ENCODE measurements at places on chromosomes 7 and 10.

DNA sequence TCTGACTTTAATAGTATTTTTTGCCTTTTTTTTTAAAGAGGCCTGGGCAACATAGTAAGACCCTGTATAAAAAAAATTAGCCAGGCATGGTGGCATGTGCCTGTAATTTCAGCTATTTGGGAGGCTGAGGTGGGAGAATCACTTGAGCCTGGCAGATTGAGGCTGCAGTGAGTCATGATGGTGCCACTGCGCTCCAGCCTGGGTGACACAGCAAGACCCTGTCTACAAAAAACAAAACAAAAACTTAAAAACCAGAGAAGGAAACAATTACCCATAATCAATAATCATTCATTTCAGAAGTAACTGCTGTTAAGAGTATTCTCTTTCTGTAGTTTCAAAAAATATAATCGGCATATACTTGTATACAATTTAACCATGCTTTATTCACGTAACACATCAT is 28.0 kb downstream of the VPS26A start:
- no peak for DNase-seq

DNA sequence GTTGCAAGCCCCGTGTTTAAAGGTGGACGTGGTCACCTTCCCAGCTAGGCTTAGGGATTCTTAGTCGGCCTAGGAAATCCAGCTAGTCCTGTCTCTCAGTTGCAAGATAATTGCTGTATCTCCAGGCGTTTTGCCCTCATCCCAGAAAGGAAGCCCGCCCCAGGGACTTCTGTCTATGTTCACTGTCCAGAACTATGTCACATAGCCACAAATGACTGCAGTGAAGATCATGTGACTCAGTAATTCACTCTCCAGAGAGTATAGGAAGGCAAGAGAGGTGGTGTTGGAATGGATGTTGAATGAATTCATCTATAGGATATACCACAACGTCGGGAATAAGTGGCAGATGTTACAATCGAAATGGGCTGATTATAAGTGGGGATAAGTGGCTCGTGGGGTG is 349 bp upstream of the ERVW-1 start:
- no peak for DNase-seq

DNA sequence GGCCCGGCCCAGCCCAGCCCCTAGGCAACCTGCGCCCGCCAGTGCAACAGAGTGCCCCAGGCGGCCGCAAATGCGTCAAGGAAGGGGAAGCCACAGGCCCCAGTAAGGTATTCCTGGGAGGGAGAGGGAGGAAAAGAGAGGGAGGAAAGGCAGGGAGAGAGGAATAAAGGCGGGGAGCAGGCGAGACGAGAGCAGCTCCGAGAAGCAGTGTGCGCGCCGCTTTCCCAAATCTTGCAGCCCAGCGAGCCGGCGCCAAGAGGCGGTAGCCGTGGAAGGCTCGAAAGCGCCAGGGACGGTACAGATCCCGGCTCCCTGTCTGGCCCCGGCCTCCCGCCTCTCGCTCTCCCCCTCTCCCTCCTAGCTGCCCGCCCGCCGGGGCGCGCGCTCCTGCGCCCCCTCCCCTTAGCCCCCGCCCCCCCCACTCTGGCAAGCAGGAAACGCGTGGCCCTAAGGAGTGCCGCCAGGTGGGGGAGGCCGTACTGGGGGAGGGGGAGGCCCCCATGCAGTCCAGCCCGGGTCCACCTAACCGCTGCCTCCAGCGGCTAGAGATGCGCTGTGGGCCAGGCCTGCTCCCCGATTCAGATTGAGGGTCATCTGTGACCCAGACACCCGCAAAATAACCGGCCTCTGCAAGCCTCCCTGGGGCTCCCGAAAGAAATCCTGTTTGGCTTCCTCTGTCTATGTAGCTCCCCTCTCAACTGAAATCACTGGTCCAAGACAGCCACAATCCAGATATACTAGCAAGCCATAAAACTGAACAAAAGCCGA is 4.3 kb downstream of the HOXA10 start:
- DNase-seq, result peak; percentile 68

DNA sequence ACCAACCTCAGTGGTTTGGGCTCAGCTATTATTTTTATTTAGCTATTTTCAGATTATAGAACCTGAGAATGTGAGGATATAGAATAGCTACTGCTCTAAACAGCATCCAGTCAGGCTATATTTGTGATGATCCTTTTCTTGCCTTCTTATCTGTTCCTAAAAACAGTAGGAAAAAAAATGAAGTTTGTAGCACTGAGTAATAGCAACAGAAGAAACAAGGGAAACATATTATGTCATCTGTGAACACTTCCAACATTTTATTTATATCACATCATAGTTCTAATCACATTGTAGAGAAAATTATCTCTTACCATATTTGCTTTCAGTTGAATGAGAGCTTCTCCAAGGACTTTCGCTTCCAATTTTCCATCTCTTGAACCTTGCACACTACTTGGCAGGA is 229.6 kb upstream of the PTPRZ1 start:
- DNase-seq, result no peak

DNA sequence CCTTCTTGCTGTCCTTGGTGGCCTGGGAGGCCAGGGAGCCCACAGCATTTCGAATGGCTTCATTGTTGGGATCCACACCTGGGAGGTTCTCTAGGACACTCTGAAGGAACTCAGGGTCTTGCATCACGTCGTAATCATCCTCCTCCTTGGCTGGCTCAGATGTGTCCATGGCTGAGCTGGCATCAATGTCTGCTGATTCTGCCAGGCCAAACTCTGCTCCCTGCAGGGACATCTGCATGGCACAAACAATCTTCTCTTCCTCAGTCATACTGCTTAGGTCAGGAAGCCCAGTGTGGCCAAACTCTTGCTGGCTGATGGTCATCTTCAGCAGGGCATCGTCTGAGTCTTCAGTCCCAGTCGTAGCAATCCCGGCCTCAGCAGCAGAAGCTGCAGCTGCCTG is 34.9 kb upstream of the PLCE1 start:
- DNase-seq, result no peak

GRCh38 chr10:125130260-125130659 is 30.1 kb downstream of the CTBP2 start:
- DNase-seq, result no peak

DNA sequence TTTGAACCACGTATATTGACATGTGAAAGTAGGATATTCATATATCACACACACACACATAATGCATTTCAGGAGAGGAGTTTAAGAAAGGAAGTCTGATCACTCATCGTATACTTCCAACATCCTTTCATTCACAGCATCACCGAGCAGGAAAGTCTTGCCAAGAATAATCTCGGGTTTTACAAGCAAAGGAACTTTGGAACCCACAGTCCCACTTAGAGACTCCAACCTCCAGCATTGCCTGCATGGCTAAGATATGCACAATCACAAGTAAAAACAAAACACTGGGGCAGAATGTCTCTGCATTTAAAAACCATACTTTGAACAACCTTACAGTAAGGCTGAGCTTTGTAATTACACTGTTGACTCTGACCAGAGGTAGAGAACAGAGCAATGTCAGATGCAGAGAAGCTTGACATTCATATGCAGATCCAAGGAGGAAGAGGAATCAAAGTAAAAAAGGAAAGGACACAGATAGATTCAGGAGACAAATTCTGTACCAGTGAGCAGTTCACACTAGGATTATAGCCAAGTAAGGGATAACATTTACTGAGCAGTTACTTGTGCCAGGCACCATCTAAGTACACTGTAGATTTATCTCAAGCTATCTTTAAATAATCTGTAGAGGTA is 14.8 kb downstream of the THSD7A start:
- no peak for DNase-seq

DNA sequence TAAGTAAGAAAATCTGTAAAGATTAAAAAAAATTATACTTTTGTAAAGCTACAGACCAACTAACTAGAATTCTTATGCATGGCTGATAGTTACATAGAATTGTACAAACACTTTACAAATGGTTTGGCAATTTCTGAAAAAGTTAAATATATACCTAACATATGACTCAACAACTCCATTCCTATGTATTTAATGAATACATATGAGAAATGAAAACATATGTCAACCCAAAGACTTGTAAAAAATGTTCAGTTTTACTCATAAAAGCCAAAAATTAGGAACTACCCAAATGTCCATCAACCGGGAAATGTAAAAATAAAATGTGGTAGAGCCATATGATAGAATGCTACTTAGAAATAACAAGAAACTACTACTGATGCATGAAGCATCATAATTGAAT is 152.6 kb upstream of the NRG3 start:
- no peak for DNase-seq

- no peak for DNase-seq
Measured at GRCh38 chr10:47050618-47051455, 139.6 kb downstream of the PTPN20 start.

GRCh38 chr7:7719236-7719635 is 829 bp upstream of the RPA3 start:
- no peak for DNase-seq

- no peak for DNase-seq
Measured at GRCh38 chr7:78047800-78048199, 249.2 kb downstream of the PHTF2 start.

GRCh38 chr7:84800846-84801245 is 386.0 kb downstream of the SEMA3D start:
- DNase-seq, result no peak

DNA sequence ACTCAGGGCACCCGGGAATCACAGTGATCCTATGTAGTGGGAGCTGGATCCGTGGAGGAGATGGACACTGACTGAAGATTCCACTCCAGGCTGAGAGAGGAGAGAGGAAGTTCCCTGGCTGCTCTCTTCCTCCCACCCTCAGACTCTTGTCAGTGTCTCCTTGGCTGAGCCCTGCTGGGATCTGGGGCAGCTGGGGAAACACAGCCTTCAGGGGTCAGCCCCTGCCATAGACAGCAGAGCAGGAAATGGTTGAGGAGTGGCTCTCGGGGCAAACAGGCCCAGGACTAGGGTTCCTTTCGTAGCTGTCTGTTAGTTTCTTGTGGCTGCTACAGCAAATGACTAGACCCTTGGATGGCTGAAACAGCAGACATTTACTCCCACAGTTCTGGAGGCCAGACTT is 174.4 kb upstream of the BMPER start:
- no peak for DNase-seq

GRCh38 chr7:45653209-45653907 is 79.2 kb downstream of the ADCY1 start:
- no peak for DNase-seq

DNA sequence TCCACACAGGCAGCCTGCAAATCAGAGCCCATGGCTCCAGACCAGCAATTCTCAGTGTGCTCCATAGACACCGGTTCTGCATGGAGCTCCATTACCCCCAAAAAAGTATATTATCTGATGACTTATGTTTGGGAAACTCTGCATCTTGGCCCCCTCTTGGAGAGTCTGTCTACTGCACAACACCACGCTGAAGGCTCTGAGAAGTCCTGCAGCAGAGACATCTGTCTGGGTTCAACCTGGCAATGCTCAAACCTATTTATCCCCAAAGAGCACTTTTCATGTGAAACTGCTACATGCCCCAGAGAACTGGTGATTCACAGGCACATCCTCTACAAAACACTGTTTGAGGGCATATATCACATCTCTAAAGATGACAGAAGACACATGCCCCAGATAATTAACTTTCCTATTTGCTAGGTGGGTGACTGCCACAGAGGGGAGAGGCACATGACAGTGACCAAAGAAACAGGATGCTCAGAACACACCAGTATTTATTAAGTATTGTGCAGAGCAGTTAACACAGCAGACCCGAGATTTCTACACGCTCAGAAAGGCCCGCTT is 83.8 kb downstream of the DLG5 start:
- DNase-seq, result no peak

GRCh38 chr10:3805791-3806461 is 20.9 kb upstream of the KLF6 start:
- DNase-seq, result no peak

DNA sequence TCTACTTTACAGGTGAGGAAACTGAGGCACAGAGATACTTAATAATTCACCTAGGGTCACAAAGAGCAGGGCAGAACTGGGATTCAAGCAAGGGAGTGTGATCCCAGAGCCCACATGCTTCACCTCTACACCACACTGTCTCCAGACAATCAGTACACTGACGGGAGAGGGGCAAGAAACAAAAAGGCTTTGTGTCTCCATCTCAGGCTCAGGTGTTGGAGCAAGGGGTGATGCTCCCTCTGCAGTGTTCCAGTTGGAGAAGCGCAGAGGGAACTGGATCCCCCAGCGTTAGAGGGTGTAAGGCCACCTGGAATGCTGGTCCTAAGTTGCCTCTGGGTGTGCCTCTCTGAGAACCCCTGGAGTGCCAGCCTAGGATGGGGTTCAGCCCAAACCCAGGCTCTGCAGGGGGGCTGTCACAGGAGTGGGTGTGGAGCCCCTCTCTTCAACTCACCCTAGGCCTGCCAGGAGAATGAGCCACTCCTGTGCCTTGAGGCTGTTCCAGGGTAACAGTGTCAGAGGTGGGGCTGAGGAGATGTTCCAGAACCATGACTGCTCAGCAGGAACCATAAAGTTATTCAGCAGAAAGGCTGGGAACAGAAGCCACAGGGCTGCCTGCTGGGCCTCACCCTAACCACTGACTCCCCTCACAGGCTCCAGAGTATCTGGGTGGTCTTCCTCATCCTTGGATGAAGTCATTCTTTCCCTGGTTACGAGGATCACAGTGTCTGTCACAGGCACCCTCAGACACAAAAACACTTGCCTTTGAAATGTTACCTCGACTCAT is 5.5 kb downstream of the RBP4 start:
- peak; percentile 55 for DNase-seq

- no peak for DNase-seq
Measured at GRCh38 chr10:22699976-22700375, 14.4 kb downstream of the PIP4K2A start.

Data from suprapubic skin (tissue), 4 donors.